ENCODE measurements at places on chromosomes 12 and 14.

GRCh38 chr12:4857472-4858291 lies 52.0 kb upstream of the KCNA1 start:
- peak; percentile 83 for DNase-seq

GRCh38 chr12:17304503-17305347 lies 698.8 kb upstream of the LMO3 start:
- DNase-seq: no peak

- DNase-seq: no peak
Observed at GRCh38 chr12:18206198-18206597, 55.1 kb upstream of the PIK3C2G start.

DNA sequence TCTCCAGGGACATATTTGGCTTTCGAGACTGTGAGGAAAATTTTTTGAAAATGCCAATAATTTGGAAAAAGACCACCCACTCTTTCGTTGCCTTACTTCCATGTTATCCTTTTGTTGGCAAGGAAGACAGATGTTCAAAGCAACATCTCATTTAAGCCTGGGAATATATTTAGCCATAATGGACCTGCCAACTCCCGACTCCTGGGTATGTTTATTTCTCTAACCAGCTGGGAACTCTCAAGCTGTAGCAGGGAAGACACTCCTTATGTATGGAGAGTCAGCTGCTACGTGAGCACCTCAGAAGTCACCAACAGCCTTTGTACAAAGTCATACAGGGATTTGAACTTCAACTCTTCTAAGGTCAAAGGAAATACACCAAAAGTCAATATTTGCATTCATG lies 96.5 kb upstream of the DAAM1 start:
- no peak for DNase-seq

DNA sequence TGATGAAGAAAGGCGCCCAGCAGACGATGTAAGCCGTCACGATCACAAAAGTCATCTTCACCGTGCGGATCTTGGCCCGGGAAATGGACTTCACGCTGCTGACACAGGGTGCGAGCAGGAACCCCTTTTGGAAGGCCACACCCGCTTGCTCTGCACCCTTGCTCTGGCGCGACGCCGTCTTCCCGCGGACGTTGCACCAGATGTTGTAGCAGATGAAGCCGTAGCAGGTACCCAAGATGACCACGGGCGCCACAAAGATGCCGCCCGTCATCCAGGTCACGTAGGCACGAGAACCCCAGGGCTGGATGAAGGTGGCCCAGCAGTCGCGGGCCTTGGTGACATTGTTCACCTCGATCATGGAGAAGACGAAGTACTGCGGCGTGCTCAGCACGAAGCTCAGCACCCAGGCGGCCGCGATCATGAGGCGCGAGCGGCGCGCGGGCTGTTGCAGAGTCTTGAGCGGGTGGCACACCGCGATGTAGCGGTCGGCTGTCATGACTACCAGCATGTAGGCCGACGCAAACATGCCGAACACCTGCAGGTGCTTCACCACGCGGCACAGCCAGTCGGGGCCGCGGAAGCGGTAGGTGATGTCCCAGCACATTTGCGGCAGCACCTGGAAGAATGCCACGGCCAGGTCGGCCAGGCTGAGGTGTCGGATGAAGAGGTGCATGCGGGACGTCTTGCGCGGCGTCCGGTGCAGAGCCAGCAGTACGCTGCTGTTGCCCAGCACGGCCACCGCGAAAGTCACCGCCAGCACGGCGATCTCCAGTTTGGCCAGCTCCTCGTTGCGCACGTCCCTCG lies 890 bp downstream of the AVPR1A start:
- DNase-seq: no peak

DNA sequence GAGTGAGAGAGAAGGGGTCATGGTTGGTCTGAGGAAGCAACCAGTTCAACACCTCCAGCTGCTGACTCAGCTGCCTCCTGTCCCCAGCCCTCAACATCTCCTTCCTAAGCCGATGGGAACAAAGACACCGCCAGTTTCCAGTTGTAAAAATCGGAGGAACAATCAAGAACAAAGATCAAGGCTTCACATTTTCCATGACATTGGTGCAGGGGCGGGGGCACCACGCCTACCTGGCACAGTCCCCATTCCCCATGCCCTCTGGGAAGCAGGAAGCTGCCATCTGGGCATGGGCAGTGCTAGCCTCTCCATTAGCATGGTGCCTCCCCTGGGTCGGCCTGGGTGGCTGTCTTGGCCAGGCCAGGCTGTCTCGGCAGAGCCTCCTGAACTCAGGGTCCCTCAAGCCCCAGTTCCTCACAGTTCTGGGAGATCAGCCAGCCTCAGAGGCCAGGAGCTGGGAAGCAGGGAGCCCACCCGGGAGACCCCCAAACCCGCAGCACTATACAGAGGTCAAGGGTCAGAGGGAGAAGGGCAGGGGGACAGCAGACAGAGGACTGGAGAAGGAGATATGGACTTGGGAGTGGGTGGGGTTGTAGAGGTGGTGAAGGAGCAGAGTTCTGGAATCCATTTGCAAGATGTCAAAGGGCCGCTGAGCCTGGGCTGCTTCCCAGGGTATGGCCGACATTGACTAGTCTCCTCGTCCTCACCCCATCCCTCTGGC lies 19.6 kb upstream of the TMEM106C start:
- no peak for DNase-seq

GRCh38 chr12:124588751-124589267 lies 21.4 kb upstream of the NCOR2 start:
- peak; percentile 84 for DNase-seq

GRCh38 chr12:14961466-14962152 lies at the start of gene ARHGDIB:
ARHGDIB (minus strand) TSS chr12:14961601; CDS start chr12:14950712, 10,889 bp downstream.
- no peak for DNase-seq

DNA sequence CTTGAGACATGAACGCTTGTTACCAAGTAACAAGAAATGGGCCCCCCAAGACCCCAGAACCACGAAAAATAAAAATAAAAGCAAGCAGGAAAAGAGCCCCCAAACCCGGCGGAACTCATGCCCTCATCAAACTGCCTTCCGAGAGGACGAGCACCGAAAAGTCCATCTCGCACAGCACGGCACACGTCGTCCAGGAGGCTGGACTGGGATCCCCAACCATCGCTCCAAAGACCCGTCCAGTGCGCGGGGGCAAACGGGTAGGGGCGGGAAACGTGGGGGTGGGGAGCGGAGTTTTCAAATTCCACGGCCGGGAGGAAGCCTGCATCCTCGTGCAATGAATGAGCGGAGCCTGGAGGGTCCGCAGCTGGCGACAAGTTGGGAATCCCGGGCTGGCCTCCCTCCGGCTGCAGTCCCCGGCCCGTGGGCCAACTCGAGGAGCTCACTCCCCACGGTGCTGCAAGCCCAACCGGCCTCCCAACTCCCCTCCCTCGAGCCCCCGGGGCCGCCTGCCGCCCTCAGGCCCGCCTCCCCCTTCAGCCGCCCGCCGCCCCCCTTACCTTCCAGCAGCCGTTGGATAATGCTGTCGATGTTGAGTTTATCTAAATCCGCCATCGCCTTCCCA lies 484 bp downstream of the PPP1CC start:
- no peak for DNase-seq

DNA sequence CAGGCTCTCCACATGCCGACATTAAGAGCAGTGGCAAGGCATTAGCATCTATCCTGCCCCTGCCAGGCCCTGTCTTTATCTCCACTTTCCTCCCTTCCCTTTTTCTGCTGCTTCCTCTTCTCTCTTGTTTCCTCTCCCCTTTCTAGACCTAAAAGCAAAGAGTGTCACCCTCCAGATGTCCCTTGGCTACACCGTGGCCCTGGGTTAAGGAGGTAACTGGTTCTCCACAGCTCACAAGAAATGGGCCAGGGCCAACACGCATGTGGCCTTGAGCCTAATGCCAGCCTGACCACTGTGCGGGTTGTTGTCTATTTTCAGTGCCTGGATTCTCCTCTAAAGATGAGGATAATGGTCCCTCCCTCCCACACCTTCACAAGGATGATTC lies 41.7 kb upstream of the DDX11 start:
- DNase-seq: no peak

- no peak for DNase-seq
Observed at GRCh38 chr12:103880299-103881142, 39.5 kb upstream of the NT5DC3 start.

DNA sequence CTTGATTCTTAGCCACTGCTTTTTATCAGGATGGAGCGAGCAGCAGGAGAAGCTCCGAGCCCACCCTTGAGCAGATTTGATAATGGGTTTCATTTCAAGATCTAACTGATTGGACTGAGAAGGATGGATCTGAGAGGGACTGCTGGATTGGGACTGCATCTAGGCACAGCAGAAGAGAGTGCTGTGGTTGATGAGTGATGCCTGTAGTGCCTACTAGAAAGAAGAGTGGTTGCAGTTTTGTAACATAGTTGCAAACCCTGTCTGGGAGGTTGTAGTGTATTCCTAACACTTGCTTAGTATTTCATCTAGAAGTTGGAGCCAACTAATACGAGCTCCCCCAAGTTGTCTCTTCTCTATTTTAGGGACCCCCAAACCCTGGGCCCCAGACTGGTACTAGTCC lies 88.7 kb downstream of the ASCL1 start:
- no peak for DNase-seq

DNA sequence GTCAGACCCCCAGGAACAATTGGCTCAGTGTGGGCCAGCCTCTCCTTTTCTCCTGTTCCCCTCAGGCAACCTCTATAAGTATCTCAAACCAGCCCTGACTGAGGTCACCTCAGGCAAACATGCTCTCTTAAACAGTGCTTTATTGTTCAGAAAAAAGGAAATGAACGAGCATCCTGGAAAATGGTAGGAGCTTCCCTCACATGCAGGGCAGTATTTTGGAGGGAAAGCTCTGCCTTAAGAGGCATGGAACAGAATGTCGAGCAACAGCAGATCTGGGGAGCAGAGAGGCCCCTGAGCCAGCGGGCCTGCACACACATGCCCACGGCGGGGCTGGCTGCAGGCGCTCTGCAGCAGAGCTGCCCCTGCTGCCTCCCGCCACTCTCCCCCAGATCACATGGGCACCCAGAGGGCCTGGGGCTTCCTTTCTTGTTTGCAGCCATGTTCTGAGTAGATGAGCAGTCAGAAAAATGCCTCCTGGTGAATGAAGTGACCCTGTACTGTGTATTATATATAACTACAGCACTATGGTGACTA lies 42.0 kb downstream of the MOK start:
- DNase-seq: no peak

DNA sequence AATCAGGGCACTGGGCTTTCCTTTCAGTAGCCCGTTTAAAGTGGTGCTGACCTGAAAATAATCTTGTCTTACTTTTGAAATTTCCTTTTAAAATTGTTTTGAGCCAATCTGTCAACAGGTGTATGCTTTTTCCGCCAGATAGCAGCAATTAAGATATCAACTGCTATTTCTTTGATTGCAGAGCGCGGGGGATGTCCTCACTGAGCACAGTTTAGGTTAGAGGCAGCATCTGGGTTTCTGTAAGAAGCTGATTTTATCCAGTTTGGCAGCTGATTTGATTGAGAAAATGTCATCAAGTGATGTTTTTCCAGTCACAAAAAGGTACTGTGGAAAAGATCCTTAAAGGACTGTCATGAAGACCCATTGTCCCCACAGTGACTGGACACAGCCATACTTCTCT lies 371.8 kb downstream of the ADAMTS20 start:
- DNase-seq: no peak

DNA sequence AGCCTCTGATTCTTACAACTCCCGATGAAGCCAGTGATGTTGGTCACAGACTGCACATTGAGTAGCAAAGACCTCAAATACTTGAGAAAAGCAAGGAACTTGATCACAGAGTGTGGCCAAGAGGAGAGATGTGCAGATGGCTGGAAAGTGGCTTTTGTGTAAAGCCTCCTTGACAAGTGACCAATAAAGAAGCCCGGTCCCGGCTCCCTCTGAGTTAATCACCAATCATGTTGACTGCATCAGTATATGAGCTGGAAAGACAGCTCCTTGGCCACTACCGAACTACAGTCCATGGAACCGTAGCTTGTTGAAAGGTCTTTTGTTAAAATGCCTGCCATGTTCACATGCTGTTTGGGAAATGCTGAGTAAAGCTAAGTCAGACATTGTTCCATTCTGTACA lies 23.7 kb upstream of the SERPINA6 start:
- DNase-seq: no peak

DNA sequence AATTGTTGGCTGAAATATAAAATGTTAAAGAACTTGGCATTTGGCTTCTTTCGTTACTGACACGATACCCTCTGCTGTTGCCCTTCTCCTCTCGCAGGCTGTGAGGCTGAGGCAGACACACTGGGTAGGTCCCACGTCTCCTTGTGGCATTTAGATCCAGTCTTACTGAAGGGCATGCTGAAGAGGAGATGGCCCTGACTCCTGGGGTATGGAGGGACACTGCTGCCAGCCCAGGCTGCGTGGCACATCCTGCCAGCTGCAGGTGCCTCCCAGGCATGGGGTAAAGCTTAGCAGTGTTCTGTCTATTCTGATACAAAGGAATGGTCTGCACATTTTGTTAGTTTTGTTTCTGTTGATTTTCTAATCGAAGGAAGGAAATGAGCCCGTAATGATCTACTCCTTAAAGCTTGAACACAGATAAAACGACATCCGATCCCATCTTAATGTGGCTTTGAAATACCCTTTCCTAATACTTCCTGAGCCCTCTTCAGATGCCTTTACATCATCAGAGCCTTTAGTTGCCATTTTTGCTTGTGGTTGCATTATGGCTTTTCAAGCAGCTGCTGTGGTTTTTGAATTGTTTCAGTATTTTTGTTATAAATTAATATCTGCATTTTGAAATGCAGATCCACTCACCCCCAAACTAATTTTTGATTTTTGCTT lies 61.1 kb downstream of the WDR20 start:
- no peak for DNase-seq

DNA sequence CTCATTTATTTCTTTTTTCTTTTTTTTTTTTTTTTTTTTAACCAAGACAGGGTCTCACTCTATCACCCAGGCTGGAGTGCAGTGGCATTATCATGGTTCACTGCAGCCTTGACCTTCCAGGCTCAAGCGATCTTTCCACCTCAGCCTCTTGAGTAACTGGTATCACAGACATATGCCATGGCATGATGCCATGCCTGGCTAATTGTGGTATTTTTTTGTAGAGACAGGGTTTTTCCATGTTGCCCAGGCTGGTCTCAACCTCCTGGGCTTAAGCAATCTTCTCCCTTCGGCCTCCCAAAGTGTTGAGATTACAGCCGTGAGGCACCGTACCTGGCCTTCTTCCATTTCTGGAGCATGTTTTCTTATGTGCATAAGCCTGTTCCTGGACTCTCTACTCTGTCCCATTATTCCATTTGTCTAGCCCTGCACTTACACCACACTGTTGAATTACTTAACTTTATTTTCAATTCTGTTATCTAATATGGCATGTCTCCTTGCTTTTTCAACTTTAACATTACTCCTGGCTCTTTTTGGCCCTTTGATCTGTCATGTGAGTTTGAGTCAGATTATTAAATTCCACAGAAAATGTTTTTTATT lies 47.9 kb upstream of the PTGDR start:
- DNase-seq: no peak

- no peak for DNase-seq
Observed at GRCh38 chr12:25152055-25152454, 42.9 kb downstream of the DNAI7 start.

GRCh38 chr14:92993302-92993701 lies 70.4 kb downstream of the CHGA start:
- DNase-seq: no peak

- DNase-seq: no peak
Observed at GRCh38 chr14:67971627-67972625, 152.3 kb downstream of the RAD51B start.

Data from AG08395 (cell line).